ENCODE measurements at places on chromosomes 1 and 21.
A peak's percentile ranks its signal among the peaks of the same experiment; 100 is the strongest.

GRCh38 chr1:178354816-178355215 lies 141.9 kb downstream of the CLEC20A start:
- no peak for DNase-seq

GRCh38 chr1:60141276-60141675 lies 67.7 kb upstream of the C1orf87 start:
- no peak for DNase-seq

GRCh38 chr1:2204415-2205190 lies 10.0 kb upstream of the FAAP20 start:
- peak; percentile 92 for DNase-seq

DNA sequence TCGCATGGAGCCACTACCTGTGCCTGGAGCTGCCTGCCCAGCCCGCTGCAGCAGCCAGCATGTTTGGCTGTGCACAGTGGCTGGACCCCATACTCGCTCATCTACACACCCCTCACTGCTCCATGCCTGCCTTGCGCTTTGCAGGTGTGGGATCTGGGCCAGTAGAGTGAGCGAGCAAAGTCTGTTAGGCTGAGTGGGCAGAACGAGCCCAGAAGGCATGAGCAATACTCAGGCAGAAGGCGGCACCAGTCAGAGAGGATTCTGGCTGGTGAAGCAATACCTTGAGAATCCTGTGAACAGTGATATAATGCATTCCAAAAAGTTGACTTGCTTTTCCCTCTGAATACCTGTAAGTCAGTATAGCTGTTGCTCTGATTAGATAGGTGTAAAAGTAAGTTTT lies 816.4 kb downstream of the KCNT2 start:
- no peak for DNase-seq

- no peak for DNase-seq
These were observed 29.1 kb downstream of the RPS6KA1 start for GRCh38 chr1:26558685-26559048.

- DNase-seq: no peak
These were observed 155.2 kb upstream of the KAZN start for GRCh38 chr1:14443164-14443787.

- DNase-seq: no peak
These were observed 295.6 kb upstream of the RRP15 start for GRCh38 chr1:217989510-217989909.

- no peak for DNase-seq
These were observed 281.9 kb upstream of the ADAMTS5 start for GRCh38 chr21:27248814-27249213.

DNA sequence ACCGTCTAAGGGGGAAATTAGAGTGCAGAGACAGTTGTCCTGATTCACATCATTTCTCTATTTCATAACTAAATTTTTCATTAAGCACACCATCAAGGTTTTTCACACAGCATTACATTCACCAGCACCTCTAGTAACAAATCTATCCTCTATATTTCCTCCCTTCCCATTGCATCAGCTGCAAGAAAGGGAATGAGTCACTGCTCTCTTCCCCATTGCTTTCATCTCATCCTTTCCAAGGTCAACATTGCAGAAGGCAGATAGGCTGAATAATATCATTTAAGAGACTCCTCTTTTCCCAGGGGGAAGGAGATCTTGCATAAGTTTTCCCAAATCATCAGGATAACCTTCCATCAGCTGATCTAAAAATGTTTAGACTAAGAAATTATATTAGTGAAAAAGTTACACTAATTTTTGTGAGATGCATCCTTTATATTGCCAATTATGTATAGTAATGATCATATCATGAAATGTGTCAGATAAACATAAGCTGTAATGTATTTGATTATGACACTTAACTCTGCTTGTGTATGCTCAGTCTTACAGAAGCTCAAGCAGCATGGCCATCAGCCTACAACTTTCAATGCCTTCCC lies 4.3 kb downstream of the INTS7 start:
- DNase-seq: no peak

DNA sequence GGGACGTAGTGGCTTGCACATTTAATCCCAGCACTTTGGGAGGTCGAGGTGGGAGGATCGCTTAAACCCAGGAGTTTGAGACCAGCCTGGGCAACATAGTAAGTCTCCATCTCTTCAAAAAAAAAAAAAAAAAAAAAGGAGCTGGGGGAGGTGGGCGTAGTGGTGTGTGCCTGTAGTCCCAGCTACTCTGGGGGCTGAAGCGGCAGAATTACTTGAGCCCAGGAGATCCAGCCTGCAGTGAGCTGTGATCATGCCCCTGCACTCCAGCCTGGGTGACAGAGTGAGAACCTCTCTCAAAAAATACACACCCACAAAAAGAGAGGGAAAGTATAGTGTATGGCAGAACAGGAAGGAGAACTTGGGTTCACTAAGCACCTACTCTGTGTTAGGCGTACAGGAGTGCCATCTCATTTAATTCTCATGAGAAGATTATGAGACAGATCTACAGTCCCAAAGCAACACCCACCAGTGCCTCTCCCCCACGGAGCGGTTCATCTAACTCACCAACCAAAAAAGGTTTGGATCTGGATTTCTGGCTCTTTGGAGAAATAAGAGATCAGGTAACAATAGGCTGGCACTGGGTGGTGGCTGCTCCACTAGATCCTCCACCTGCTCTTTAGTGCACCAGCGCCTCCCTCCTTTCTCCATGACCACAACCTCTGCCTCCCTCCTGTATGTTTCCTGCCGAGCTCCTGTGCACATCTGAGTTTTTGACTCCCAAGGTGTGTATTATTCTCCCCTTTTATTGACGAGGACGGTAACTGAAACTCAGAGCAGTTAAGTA lies 1.4 kb upstream of the TRAF5 start:
- DNase-seq: no peak

GRCh38 chr1:54865238-54866073 lies 21.5 kb downstream of the DHCR24 start:
- no peak for DNase-seq

- no peak for DNase-seq
These were observed 7.7 kb downstream of the TTLL10 start for GRCh38 chr1:1181129-1181937.

- no peak for DNase-seq
These were observed 102.4 kb upstream of the BACE2 start for GRCh38 chr21:41065539-41065938.

DNA sequence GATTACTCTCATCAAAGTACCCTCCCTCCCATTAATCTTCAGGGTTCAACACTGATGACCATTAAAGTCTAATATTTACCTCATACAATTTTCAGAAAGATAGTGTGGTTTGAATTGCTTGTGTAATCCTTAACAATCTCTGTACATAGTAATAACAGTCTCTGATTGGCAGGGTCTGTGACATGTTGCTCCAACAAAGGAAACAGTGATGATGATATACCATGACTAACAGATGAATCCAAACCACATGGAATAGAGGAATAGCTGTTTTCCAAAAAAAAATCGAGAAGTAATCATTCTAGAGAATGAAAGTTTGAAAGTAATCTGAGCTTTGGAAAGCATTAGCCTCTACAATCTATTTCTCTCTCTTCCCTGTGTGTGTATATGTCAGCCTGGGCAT lies 610.1 kb upstream of the NEGR1 start:
- no peak for DNase-seq

DNA sequence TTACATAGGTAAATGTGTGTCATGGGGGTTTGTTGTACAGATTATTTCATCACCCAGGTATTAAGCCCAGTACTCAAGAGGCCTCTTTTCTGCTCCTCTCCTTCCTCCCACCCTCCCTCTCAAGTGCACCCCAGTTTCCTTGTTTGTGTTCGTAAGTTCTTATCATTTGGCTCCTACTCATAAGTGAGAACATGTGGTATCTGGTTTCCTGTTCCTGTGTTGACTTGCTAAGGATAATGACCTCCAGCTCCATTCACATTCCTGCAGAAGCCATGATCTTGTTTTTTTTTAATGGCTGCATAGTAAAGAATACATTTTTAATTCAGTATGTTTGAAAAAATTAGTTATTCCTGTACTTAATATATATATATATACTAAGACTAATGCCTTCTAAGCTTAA lies 107.7 kb downstream of the CLDN17 start:
- no peak for DNase-seq

GRCh38 chr1:109821221-109821669 lies 57.5 kb upstream of the EPS8L3 start:
- no peak for DNase-seq

DNA sequence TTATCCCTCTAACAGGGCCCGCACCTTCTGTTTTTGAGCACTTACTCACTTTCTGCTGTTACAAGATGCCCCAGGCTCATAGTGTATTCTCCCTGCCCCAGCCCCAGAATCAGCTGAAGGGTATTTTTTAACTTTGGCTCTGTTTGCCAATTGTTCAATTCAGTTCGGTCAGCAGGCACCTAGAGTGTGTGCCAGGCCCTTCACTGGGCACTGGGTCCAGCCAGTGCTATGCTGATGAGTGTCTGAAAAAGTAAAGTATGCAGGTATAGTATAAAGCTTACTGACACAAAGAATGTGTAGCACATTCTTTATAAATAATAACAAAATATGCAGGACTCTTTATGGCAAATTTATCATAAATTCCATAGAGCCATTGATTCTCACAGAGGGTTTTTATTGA lies 35.0 kb downstream of the FHAD1 start:
- DNase-seq: no peak

DNA sequence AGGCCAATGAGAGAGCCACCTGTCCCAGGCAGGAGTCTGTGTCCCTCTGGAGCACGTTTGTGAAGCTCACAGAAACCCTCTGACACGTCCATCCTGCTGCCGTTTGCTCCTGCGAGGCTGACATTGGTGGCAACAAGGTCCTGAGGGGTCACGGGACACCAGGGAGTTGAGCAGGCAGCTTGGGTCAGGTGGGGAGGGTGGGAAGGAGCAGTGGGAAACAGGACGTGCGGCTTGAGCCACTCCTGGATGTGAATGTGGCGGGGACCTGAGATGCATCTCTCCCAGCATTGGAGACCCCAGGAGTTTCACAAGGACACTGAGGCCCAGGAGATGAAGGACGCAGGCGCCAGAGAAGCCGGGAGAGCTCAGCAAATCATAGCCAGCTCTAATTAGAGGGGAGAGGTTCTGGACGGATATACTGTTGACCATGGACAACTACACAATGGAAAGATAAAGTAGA lies 149.0 kb downstream of the PEX14 start:
- DNase-seq: no peak

DNA sequence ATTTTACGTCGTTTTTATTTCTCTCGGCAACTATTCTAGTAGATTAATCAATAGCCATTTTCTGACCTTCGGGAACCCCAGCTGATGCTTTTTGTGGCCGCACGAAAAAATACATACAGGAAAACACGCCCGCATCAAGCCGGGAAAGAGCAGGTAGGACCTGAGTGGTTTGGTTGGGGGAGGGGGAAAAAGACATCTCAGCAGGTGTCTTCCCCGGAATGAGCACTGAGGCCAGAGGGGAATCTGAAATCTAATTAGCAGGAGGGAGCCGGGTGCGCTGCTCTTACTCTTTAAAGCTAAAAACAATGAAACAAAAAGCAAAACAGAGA lies 618 bp upstream of the FOXD3 start:
- no peak for DNase-seq

DNA sequence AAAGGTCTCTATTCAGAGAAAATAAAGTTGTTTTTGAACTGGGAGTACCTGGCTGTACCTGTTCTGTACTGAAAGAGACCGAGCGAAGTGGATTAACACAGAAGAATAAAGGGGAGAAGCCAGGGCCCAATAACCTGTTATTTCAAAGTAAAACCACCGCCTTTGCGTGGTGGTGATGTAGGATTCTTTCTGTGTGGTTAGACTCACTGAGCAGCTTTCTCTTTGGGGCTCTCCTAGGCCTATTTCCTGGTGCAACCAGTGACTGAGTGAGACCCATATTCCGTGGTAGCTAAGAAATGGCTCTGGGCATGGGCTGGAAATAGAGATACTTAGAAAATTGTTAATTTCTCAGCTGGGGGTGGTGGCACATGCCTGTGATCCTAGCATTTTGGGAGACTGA lies 99.9 kb downstream of the XCL2 start:
- DNase-seq: no peak

- no peak for DNase-seq
These were observed 50.6 kb upstream of the COG2 start for GRCh38 chr1:230591678-230592077.

DNA sequence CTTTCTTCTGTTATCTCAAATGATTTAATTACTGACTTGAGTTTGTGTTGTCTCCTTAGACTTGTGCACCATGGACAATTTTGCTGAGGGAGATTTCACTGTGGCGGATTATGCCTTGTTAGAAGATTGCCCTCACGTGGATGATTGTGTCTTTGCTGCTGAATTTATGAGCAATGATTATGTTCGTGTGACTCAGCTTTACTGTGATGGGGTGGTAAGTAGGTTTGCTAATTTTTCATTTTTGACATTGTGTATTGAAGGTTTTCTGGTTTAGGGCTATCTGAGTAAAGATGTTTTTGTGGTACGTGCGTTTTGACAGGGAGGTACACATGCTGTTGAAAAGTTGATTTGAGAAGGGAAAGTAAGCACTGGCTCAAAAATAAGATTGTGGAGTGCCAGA lies 14.1 kb downstream of the TTC3 start:
- no peak for DNase-seq

DNA sequence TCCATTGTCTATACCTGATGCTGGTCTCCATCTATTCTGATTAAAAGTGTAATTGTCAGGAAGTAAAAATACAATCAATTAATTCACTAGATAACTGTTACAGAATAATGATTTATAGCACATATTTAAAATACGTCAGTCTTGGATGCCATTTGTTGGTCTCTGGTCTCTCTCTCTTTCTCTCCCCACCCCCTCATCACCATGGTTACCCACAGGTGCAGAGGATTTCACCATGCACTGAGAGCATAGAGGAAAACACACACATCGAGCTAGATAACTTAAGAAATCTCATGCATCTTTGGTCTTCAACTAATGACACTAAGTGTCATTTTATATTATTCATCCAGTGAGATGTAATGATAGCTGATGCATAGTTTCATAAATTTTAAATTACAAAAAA lies 33.4 kb downstream of the LRRC53 start:
- no peak for DNase-seq

- no peak for DNase-seq
These were observed 13.5 kb upstream of the CD2 start for GRCh38 chr1:116740746-116741145.

DNA sequence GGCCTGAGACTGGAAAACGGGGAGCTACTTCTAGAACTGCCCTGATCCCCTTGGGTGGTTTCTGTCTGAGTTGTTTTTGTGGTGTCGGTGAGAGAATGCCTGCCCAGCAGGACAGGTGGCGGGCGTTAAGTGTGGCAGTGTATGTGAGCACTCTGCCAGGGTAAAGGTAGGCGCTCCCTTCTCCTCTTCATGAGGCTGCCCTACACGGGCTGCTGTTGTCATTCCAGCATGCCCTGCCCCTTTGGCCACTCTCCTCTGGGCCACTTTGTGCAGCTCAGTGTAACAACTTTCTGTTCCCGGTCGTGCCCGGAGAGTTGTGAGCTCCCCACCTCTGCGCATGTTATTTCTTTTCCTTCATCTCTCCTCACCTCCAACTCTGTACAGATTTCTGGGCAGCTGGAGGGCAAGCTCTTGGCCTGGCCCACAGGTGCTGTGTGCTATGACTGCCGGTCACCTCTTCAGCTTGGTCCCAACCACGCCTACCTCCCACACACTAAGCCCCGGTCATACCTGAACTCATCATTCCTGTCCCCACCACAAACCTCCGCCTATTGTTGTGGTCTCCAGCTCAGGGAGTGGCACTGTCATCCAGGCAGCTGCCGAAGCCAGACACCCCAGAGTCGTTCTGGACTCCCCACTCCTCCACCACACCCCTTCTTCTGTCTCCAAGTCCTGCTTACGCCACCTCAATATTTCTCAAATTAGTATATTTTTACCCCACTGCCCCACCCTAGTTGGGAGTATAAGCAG lies 69.0 kb downstream of the GADD45A start:
- DNase-seq: no peak

GRCh38 chr1:186900539-186901237 lies 71.9 kb downstream of the PLA2G4A start:
- no peak for DNase-seq

GRCh38 chr1:11180342-11180744 lies 8.8 kb upstream of the ANGPTL7 start:
- no peak for DNase-seq

All from activated CD4-positive, CD25-positive, alpha-beta regulatory T cell (primary cell).